ENCODE measurements at places on chromosomes 7 and 10.

GRCh38 chr7:55172881-55173609, 154.2 kb downstream of the EGFR start:
- no peak for DNase-seq

DNA sequence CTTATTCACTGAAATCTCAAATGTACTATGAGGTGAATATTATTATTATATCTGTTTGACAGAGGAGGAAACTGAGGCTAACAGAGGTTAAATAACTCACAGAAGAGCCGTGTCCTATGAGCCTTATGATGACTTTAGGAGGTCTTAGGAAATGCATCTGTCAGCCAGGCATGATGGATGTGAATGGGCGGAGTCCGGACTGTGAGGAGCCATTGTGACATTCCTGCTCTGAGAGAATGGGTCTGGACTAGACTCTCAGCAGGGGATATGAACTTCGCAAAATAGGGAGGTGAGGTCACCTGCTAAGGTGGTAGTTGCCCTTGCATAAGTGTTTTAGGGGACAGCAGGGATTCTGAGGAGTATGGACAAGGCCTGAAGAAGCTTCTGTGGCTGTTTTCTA, 153.6 kb downstream of the TMEM178B start:
- DNase-seq: no peak

DNA sequence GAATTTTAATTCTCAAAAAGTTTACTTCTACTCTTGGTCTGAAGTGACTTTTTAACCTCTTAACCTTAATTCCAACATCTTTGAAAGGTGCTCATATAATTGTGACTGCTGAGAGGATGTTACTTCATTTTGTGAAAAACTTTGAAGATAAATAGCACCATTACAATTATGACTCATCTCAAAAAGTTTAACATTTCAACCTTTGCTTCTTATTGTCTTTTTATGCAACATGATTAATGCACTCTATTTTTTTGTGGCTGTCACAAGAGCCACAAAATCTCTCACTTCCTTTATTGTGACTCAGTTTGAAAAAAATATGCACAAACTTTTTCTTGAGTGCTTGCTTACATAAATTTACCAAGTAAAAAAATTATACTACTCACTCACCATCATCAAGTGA, 383.1 kb downstream of the LRRTM3 start:
- no peak for DNase-seq

GRCh38 chr7:123494193-123494796, 40.1 kb downstream of the IQUB start:
- DNase-seq: no peak

DNA sequence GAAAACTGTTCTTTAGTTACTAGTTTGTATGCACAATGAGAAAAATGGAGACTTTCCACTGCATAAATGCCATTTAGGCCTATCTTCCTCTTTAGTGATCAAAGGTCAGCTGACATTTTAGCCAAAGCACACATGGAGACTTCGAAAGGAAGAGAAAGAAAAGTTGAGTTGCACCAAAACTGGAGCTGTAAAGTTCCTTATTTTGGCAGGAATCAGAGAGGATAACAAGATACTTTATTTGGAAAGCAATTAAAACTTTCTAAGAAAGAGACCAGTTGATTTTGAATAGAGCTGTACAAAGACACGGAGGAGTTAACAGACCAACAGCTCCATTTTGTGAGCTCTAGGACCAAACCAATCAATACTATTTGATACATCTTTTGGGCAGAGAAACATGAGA, 14.2 kb downstream of the ENTPD7 start:
- DNase-seq: no peak

GRCh38 chr7:115059321-115059720, 137.4 kb downstream of the MDFIC start:
- no peak for DNase-seq

- no peak for DNase-seq
These were observed 44.8 kb downstream of the CAMK2B start for GRCh38 chr7:44280636-44280992.

DNA sequence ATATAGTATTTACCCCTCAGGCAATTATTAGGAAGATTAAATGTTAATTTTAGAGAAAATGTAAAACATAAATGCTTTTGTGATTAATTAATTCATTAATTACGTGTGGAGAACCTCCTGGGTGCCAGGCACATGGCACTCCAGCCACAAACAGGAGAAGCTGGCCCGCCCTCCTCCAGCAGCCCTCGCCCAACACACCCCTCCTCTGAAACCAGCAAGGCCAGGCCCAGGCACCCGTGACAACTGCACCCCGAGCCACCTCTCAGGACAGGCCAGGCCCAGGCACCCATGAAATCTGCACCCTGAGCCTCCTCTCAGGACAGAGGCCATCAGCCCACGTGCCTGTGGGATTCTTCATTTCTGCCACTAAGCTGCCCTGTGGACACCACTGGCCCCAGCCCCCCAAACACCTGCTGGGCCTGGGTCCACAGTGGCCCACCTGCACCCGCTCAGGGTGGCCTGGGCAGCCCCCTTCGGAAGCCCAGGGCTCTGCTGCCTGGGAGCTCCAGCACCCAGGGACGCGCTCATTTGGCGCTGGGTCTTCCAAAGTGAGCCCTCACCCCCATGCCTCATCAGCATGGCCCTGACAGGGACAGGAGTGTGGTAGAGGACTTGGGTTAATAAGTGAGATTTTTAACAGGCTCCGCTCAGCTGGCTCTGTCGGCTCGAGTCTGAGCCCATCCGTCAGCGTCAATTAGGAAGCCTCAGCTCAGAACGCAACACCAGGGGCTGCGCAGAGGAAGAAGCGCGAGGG, 482.1 kb downstream of the DNAJB6 start:
- no peak for DNase-seq

- DNase-seq: no peak
These were observed 40.9 kb upstream of the ELAPOR2 start for GRCh38 chr7:87100326-87100725.

DNA sequence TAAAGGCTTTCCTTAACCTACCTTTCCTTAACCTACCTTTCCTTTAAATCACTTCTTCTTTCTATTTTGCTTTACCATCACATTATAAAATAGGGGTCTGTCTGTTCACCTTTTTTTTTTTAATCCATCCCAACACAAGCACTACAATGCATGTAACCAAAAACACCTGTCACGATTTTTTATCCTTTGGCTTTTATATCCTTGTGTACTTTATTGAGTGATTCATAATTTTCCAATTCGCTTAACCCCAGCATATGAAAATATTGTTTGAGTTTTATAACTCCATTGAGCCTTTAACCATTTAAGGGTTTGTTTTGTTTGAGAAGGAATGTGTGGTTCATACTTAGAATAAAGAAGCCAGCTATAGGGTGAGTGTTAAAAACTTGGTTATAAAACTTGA, 132.2 kb downstream of the CHRM2 start:
- no peak for DNase-seq

- no peak for DNase-seq
These were observed 7.8 kb downstream of the FBXW4 start for GRCh38 chr10:101687071-101687658.

- no peak for DNase-seq
These were observed 52.3 kb upstream of the TMEM229A start for GRCh38 chr7:124085179-124085578.

- no peak for DNase-seq
These were observed 8.2 kb downstream of the CCDC7 start for GRCh38 chr10:32454148-32454547.

GRCh38 chr10:73478636-73479035, 17.2 kb downstream of the PPP3CB start:
- DNase-seq: no peak

DNA sequence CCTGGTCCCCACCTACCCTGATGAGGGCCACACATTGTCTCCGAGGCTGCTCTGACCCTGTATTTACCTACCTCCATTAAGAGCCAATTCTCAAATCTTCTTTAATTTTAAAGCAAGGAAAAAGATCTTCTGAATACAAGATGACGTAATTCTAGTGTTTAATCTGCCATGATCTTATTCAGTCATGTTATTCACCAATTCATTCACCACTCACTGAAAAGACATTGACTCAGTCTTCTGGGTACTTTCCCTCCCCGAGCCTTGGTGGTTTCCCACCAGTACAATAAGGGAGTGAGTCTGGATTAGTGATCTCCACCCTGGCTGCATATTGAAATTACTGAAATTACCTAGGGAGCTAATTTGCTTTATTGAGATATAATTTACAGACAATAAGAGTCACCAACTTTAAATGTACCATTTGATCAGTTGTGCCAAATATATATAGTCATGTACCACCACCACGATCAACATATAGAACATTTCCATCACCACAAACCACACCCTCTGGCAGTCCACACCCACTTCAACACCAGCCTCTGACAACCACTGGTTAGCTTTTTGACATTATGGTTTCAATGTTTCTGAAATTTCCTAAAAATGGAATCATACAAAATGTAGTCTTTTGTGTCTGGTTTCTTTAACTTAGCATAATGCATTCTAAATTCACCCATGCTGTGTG, 117.5 kb upstream of the UNC5B start:
- no peak for DNase-seq

GRCh38 chr7:19491821-19492452, 216.9 kb downstream of the POLR1F start:
- DNase-seq: no peak

GRCh38 chr7:5667391-5667790, 114.1 kb downstream of the RNF216 start:
- no peak for DNase-seq

DNA sequence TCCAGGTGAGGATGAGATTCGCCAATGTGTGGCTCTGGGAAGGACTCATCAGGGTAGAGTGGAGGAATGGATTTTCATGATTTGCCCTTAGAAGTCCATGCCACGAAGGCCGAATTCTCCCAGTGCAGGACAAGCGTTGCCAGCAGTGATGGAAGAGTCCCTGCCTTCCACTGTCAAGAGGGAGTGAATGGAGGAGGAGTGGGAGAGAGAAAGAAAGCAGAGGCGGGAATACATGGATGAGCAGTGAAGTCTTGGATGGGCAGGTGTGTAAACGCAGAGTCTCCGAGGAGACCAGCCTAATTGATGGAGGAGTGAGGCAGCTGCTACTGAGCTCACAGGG, 419.2 kb downstream of the GLRX3 start:
- DNase-seq: no peak

DNA sequence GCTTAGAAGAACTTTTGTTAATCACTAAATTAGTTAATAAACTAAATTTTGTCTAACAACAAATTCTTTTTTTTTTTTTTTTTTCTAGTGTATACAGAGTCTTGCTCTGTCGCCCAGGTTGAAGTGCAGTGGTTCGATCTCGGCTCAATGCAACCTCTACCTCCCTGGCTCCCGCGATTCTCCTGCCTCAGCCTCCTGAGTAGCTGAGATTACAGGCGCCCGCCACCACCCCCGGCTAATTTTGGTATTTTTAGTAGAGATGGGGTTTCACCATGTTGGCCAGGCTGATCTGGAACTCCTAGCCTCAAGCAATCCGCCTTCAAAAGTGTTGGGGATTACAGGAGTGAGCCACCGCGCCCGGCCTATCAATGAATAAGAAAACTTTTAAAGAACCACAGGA, 1.1 kb upstream of the IQUB start:
- no peak for DNase-seq

GRCh38 chr10:4532976-4533375, 293.0 kb upstream of the AKR1E2 start:
- DNase-seq: no peak

GRCh38 chr7:151384352-151384697, 25.5 kb downstream of the WDR86 start:
- DNase-seq: no peak

DNA sequence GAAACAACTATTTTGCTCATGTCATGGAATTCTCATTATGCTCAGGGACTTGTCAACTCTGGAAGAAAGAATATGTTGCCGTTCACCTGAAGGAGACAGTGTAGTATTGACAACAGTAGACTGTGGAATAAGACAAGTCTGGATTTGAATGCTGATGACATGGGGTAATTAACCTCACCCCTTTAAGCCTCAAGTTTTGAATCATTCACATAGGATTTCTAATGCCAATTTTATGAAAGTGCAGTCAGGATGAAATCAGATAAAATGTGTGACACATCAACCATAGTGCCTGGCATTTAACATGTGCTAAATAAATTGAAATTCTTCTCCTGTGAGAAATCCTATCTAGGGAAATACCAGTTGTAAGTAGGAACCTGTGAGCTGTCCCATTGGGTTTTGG, 305.8 kb downstream of the KIF20B start:
- DNase-seq: no peak

DNA sequence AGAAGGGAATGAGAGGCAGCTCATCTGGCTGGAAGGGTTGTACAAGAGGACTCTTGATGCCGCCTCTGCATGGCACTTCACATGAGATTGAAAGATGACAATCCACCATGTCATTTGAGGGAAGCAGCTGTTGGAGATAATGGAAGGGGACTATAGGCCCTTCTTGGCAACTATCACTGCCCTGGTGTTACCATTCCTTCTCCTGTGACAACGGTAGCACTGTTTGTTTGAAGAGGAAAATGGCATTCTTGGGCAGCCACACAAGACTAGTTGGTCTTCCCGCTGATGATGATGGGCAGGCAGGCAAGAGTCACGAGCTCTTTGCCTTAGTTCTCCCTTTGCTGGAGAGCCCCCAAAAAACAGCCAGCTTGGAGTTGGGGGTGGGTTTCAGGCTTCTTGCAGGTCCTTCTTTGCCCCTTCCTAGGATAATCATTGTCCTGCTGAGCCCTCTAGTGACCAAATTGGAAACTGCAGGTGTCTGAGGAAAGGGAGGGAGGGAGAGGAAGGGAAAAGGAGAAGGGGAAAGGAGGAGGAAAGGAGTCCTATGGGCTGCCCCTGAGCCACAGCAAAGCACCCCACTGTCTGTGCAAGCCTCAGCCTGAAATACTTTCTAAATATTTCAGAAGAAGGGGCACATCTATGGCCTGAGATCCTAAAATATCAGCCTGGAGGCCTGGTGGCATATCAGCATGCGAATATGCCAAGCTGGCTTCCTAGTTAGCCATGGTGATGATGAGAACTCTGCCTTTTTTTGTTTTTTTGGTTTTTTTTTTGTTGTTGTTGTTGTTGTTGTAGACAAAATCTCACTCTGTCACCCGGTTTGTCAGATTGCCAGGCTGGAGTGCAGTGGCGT, 165.6 kb upstream of the KMT2E start:
- DNase-seq: peak; percentile 4

DNA sequence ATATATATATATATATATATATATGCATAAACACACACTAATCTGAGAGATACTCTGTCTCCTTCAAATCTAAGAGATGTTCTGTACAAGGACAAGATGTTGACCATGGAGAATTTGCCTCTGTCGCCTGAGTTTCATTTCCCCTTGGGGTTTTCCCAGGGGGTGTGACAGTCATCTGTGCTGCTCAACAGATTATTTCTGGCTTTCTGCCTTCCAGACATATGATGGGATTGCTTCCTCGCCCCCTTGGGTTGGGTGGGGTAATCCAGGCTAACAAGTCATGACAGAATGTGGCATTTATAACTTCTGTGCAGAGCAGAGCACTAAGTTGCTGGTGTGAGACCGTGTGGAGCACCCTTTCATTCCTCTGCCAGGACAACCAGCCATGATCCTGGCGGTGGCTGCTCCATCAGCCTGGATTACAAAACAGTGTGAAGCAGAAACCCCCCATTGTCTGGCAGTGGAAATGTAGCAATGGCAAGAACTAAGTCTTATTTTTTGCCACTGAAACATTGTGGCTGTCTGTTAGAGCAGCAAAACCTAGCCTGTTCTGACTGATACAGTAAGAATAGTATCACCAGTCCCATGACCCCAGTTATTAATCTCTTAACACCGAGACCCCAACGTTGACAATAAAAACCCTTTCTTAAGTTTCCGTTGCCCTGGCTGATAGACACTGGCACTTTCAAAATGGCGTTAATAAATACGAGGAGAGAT, 13.7 kb upstream of the USP6NL start:
- no peak for DNase-seq

GRCh38 chr10:52064084-52064845, 249.8 kb upstream of the DKK1 start:
- DNase-seq: no peak
